ENCODE measurements at places on chromosomes 1 and 21.

DNA sequence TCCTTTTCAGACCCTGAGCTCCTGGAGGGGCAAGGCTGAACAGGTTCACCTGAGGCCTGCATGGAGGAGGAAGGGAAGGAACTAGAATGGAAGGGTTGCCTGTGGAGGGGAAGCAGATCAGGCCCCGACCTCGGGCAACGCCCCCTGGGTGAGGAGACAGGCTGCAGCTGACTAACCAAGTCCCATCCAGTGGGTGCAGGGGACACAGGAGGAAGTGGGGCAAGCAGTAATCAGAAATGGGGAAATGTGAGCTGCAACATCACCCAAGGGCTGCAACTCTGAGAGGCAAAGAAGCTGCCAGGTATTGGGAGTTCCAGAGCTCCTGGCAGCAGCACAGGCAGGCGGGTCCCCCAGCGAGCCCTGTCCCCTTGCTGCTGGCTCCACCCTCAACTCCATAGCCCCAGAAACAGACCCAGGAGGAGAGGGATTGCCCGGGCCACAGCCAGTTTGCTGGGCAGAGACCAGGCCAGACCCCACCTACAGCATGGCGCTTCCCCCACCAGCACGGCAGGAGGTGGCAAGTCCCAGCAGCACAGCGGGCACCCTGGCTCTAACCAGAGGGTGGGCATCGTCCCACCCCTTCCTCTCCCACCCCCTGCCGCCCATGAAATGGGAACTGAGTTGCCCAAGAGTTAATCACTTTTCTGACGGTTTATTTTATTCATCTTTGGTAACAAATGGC lies 38.5 kb downstream of the MRPL37 start:
- no peak for DNase-seq

DNA sequence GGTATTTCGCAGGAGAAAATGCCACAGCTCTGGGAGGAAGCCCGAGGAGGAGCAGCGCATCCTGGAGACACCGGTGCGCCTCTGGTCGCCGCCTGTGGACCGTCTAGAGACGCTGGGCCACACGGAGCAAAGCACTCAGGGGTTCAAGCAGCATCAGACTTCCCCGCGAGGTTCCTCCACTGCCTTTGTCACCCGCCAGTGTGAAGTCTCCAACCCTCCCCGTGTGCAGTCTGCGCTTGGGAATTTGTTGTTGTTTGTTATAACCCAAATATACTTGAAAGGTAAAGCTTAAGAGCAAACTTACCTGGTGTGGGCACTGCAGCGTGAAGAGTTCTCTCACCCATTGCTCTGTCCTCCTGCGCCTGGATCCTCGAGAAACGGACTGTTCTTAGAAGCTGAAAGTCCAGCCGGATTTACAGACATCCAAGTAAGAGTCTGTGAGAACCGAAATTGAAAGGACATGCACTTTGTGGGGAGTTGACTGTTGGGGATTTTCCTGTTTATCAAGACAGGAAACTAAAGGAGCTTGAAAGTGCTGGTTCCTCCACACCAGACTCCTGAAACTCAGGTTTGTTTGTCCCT lies at the start of gene GBP4:
GBP4 (minus strand) TSS at position 452 of the 582 bp plus-strand sequence; CDS start at position 344, 108 bp downstream.
- DNase-seq, result no peak

- DNase-seq, result no peak
Observed at GRCh38 chr1:206143537-206144172, 26.5 kb upstream of the AVPR1B start.

- peak; percentile 84 for DNase-seq
Observed at GRCh38 chr1:64268653-64269557, 65.5 kb downstream of the UBE2U start.

- DNase-seq, result peak; percentile 35
Observed at GRCh38 chr1:150875197-150876118, 941 bp downstream of the ARNT start.

DNA sequence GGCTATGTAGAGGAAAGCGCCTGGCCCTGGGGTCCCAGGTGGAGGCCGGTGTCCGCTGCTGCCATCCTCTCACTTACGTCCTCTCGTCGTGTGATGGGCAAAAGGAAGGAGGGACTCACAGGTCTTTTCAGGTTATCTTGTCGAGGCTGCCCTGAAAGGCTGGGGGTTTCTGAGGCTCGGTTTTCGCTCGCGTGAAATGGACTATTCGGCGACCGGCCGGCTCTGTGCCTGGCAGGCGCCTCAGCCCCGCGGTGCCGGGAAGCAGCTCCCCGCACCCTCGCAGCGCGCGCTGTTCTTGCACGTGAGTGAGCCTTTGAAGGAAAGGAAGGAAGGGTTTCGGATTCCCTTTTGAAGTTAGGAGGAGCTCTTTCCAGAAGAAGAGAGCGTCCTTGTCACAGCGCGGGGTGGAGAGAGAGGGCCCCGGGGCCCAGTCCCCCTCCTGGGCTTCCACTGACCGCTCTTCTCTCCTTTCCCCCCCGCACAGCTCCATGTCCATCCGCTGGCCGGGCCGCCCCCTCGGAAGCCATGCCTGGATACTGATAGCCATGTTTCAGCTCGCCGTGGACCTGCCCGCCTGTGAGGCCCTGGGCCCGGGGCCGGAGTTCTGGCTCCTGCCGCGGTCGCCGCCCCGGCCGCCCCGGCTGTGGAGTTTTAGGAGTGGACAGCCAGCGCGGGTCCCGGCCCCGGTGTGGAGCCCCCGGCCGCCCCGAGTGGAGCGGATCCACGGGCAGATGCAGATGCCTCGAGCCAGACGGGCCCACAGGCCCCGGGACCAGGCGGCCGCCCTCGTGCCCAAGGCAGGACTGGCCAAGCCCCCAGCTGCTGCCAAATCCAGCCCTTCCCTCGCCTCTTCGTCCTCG lies 57.2 kb downstream of the AJAP1 start:
- DNase-seq, result no peak

DNA sequence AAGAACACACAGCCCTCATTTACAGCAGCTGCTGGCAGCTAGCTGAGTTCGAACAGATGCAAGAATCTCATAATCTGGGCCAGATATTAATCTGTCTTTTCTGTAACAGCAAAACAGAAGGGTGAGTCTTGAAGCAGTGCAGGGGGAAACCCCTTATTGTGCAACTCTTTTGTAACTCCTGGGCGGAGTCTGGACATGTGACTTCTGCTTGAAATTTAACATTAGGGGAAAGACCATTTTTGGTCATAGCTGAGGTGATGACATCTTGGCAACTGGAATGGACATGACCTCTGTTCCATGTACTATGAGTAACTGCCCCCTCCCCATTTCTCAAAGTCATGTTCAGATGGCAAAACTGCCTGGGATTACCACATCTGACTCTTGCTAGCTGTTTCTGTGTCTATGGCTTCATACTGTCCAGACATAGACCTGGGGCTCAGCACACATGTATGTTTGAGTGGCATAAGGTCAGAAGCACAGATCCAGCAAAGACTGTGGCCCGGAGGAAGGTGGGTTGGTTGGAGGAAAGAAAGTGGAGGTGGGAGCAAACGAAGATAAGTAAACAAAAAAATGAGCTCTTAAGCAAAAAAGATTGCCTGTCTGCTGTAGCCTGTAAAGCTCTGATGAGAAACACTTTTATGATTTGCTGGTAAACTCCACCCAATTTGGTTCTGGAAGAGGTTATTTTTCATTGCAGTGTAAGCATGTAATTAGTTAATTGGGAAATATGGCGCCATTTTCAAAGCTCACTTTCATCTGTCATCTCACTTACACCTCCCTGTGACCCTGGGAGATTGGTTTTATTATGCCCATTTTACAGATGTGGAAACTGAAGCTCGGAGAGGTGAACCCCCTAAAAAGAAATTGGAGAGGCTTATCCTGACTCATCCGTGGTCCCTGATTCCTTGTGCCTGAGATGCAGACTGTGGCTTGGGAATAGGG lies 26.1 kb downstream of the ETS2 start:
- peak; percentile 99 for DNase-seq

- DNase-seq, result no peak
Observed at GRCh38 chr21:45299026-45299863, 11.6 kb upstream of the POFUT2 start.

- no peak for DNase-seq
Observed at GRCh38 chr1:197343663-197344273, 75.7 kb downstream of the CRB1 start.

GRCh38 chr1:17250601-17251000 lies 1.7 kb downstream of the PADI3 start:
- DNase-seq, result peak; percentile 97

GRCh38 chr21:36749935-36750575 lies 51.1 kb downstream of the SIM2 start:
- DNase-seq, result no peak
